GM18507 (cell line): ENCODE measurements at places on chromosomes 12 and 14.

DNA sequence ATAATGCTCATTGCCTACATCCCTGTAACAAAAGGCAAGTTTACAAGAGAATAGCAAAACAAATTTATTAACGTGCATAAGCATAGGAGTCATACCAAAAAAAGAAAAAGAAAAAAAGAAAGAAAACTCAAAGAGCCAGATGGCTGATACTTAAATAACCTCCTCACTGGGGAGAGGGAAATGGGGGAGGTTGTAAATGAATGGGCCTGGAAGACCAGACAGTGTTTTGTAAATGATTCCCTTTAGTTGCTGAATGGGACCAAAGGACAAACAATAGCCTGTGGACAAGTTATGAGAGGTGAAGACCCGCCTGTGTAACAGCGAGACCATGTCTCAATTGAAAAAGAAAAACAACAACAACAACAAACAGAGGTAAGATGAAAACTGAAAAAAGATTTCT is 35.3 kb downstream of the CAPS2 start:
- DNase-seq: no peak

- no peak for DNase-seq
Measured at GRCh38 chr12:17918013-17918412, 172.0 kb downstream of the RERGL start.

GRCh38 chr12:64097366-64098105 is 124.6 kb downstream of the KICS2 start:
- no peak for DNase-seq

- no peak for DNase-seq
Measured at GRCh38 chr12:102896067-102896466, 21.0 kb downstream of the PAH start.

- DNase-seq: no peak
Measured at GRCh38 chr14:71430678-71431376, 501.4 kb upstream of the RGS6 start.

- DNase-seq: no peak
Measured at GRCh38 chr12:92928421-92928961, 604 bp downstream of the EEA1 start.

DNA sequence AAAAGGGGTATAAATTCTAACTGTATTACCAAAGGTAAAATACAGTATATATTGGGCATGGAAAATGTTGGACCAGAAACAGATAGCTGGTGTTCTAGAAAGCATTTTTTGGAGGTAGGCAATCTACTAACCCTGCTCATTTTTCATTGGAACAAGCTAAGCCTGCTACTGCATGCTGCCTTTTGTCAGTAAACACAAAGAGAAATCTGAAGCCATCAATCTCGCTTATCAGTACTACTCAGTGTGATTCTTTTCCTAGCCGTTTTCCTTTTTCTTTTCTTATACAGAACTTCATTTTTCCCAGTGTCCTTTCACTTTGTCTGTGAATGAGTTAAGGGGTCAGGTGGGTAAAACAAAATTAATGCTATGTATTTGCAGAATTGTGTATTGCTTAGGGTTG is 312.3 kb downstream of the NPAS3 start:
- DNase-seq: no peak

- DNase-seq: no peak
Measured at GRCh38 chr12:2641207-2641606, 153.6 kb upstream of the FKBP4 start.

GRCh38 chr12:78002878-78003277 is 172.2 kb downstream of the NAV3 start:
- DNase-seq: no peak

GRCh38 chr12:64445490-64445889 is 6.4 kb upstream of the TBK1 start:
- no peak for DNase-seq

DNA sequence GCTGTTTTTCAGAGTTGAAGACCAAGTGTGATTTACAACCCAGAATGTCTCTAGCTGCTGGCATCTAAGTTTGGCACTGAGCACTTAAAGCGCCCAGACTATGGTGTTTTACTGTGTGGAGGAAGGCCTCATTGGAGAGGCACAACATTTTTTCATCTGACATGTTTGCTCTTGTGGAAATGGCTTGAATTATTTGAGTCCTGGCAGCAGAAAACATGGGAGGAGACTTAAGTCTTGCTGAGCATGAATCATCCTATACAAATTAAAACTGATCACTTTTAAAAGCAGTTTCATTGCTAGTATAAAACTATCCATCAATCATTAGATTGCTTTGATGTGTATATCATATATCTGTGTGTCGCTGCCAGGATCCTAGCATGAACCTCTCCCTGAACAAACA is 85.9 kb upstream of the REP15 start:
- no peak for DNase-seq

DNA sequence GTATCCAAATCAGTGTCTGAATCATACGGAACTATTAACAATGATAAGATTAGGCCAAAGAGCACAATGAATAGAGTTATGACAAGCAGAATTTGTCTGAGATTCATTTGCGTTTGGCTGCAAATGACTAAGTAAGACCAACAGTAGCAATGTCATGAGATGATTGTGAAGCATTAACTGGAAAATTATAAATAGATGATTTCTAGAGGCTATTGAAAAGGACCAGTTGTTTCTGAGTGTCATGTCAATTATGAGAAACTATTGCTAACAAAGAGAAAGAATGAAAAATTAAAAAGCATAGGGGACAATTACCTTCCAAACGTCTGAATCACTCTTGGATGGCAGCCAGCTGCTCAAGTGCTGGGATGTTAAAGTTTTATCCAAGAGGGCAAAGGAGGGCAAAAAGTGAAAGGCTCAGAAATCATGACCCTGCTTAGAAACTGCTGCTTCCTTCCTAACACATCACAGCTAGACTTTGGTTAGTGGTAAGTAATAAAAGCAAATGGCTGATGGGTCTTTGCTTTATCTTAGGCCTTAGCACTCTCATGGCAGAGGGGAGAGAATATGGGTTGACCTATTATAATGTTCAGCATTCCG is 89.0 kb downstream of the AKAP6 start:
- no peak for DNase-seq

DNA sequence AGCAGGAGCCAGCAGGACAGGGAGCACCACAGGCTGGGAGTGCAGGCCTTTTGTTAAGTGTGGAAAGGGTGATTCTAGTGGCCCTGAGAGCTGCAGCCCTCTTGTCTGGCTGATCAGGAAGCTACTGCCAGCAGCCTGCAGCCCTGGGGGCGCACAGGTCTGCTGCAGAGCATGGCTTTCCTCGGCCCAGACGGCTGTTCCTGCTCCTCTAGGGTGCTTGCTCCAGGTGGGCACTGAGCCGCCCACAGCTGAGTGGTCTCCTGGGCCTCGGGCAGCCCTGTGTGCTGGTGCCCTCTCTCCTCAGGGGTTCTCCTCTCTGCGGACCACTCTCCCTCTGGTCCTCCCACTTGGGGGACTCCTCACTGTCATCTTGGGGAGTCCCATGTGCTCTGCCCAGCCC is 18.9 kb downstream of the CCDC88C start:
- DNase-seq: no peak

GRCh38 chr14:53929871-53930715 is 26.5 kb downstream of the BMP4 start:
- DNase-seq: no peak

GRCh38 chr12:9648701-9649531 is 20.6 kb upstream of the CLEC2D start:
- no peak for DNase-seq

DNA sequence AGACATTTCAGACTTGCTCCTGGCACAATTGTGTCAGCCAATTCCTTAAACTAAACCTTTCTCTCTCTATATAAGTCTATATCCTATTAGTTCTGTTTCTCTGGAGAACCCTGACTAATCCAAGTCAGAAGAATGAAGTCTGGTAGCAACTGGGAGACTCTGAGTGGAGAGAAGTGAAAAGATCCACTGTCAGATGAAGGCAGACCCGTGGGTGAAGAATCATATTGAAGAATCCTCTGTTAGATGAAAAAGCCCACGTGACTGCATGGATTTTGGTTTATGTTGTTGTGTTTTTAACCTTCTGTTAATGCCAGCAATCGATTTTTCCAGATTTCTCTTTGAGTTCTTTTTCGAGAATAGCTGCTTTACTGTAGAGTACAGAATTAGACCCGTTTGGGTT is 29.5 kb upstream of the APOLD1 start:
- DNase-seq: no peak

DNA sequence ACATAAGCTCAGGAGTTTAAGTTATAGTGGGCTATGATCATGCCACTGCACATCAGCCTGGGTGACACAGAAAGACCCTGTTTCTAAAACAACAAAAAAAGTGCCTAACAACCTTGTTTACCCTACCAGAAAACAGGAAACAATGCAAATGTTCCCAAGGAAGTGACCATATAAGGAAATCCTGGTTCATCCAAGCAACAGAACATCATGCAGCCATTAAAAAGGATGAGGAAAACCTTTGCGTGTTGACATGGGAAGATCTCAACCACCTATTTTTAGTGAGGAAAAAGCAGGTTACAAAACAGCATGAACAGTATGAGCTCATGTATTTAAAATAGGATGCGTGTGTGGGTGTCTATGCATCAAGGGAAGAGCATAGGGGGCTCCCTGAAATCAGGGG is 13.7 kb downstream of the HRK start:
- no peak for DNase-seq

- no peak for DNase-seq
Measured at GRCh38 chr12:26813812-26814211, 19.2 kb downstream of the ITPR2 start.

GRCh38 chr14:81506487-81506886 is 27.2 kb downstream of the SEL1L start:
- DNase-seq: no peak

DNA sequence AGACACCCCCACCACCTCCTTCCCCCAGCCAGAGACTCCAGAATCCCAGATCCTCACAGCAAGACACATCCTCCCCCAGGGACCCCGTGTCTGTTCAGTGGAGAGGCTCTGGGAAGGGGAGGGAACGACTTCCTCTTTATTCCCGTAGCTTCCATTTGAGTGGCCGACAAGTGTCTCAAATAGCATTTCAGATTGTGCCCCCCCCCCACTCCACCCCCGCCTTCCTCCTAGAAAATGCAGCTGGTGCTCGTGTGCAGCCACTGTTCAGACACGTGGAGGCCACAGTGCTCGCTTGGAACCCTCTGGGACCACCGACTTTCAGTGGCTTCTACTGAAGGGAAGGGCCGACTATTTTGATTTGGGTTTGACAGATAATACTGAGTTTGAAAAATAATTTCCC is 14.3 kb downstream of the PPP2R5C start:
- no peak for DNase-seq

DNA sequence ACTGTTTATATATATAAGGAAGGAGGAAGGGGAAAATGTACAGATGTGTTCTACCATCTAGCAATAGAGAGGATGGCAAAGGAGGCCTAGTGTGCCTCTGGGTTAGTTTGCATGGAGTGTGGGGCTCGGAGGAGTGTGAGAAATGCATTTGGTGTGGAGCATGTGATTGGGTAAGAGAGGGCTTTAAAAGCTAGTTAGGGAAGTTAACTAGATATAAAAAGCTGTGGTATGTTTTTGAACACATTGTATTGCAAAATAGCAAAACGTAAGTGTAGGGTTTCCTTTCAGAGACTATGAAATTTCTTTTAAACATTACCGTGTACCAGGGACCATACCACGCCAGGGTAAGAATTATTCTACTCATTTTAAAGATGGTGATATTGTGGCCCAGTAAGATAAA is 53.3 kb upstream of the STXBP6 start:
- no peak for DNase-seq

DNA sequence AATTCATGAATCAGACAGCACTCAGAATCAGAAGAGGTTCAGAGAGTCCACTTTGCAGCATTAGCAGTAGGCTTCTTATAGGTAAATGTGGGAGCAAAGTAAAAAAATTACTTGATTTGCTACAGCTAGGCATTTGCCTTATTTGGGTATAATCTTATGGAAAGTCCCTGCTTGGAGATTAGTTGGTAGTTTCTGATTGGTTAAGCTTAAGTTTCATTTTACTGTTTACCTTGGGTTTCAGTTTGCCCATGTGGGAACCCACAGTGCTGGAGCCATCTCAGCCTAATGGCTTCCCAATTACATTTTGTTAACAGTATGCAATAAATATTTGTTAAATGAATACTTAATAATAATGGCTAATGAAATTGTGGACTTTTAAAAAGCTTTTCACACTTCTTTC is 311.0 kb upstream of the FLRT2 start:
- no peak for DNase-seq

DNA sequence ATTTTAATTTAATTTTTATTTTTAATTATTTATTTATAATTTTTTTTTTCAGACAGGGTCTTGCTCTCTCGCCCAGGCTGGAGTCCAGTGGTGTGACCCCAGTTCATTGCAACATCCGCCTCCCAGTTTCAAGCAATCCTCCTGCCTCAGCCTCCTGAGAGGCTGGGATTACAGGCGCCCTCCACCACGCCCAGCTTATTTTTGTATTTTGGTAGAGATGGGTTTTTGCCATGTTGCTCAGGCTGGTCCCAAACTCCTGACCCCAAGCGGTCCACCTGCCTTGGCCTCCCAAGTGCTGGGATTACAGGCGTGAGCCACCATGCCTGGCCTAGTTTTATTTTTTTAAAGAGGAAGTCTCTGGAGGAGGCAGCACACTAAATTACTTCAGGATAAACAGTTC is 13.7 kb upstream of the PEBP1 start:
- DNase-seq: no peak

- DNase-seq: no peak
Measured at GRCh38 chr14:31410048-31410650, 10.2 kb downstream of the HEATR5A start.

- no peak for DNase-seq
Measured at GRCh38 chr14:75831455-75831854, 150.3 kb downstream of the TGFB3 start.

DNA sequence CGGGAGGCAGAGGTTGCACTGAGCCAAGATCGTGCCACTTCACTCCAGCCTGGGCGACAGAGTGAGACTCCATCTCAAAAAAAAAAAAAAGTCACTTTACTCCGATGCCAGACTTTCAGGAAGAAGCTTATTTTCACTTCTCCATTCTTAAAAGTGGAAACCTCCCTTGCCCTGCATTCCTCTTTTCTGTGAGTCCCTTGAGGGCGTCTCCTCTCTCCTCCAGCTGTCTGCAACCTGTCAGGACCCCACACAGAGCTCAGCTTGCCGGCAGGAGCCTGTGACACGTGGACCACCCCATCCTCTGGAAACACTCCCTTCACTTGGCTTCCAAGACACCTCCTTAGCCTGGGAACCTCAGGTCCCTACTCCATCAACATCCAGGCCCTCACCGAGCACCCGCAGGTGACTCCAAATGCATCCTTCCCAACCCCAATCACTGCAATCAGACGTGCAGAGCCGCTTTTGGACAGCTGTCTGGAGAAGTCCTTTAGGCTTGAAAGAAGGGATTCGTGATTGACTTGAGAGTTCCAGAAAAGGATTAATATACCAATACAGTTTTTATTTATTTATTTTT is 34.3 kb downstream of the SLC15A4 start:
- no peak for DNase-seq

DNA sequence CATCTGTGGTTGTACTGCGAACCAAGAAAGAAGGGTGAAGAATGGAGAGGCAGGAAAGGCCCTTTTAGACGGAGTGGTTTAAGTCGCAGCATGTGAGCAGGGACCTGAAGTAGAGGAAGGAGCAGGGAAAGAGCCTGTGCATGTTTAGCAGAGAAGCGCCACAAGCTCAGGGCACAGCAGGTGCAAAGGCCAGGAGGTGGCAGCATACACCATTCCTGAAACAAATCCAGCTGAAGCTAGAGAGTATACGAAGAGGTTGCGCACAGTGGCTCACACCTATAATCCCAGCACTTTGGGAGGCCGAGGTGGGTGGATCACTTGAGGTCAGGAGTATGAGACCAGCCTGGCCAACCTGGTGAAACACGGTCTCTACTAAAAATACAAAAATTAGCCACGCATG is 49.9 kb downstream of the HELB start:
- no peak for DNase-seq
